GM12891 (cell line): ENCODE measurements at places on chromosomes 2 and 18.

- no peak for DNase-seq
Measured at GRCh38 chr2:239465017-239466001, 64.5 kb upstream of the HDAC4 start.

- DNase-seq: no peak
Measured at GRCh38 chr18:49565612-49566011, 3.8 kb downstream of the LIPG start.

DNA sequence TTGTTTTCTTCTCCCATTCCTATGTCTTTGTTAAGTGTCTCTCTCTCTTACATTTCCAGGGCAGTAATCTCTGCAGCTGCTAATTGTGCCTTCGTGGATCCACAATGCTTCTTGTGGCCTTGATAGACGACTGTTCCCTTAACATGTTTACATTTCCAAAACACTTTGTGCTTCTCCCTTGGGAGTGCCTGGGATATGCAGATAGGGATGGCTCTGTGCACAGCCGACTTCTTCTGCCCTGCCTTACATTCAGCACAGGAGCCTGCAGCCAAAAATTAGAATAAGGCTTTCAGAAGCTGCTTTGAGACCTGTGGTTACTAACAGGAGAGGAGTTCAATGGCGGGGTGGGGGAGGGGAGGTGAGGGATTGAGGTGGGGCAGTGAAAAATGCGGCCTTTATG, 328.9 kb downstream of the TDRD15 start:
- no peak for DNase-seq

DNA sequence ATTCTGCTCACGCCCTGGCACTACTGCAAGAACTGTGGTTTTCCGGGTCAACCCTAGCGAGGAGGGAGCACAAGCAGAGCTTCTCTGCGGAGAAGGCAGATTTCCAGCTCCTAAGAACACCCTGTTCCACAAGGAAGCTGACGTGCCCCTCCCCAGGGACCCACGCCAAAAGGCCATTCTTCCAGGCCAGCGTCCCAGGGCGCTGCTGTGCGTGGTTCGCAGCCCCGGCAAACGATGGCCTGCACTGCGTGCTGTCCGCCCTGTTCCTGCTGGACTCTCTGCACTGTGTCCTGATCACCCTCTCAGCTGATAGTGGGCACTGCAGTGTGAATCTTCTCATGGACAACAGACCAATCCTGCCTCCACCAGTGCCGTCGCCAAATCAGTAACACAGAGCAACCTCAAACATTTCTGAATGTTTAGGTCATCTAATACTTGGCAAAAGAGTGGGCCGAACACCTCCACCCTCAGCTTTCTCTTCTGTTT, 49.1 kb downstream of the ADI1 start:
- DNase-seq: no peak

DNA sequence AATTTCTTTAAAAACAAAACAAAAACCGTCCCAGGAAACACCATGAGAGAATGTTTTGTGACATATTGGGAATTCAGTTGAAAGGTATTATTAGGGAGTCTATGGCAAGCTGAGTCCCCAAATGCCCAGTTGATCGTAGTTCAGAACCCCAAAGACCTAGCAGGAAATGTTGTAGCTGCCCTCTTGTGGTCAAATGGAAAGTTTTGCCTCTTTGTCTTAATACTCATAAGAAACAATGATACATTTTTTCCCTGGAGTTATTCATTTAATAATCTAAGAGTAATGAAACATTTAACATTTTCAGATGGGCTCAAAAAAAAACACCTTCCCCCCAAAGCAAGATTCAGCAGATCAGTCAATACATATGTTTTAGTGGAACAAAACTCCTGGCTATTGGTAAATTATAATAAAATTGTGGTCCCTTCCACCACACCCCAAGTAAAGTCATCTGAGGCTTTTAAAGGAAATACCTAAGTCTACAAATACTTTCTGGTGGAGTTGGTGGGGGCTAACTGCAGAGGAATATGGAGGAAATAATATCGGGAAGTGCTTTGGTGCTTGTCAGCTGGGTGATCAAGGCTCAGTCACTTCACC, 37.8 kb upstream of the EFEMP1 start:
- peak; percentile 2 for DNase-seq

GRCh38 chr2:29336341-29337241, 221.4 kb downstream of the CLIP4 start:
- DNase-seq: no peak

GRCh38 chr18:44904768-44905167, 224.1 kb downstream of the SETBP1 start:
- DNase-seq: no peak

DNA sequence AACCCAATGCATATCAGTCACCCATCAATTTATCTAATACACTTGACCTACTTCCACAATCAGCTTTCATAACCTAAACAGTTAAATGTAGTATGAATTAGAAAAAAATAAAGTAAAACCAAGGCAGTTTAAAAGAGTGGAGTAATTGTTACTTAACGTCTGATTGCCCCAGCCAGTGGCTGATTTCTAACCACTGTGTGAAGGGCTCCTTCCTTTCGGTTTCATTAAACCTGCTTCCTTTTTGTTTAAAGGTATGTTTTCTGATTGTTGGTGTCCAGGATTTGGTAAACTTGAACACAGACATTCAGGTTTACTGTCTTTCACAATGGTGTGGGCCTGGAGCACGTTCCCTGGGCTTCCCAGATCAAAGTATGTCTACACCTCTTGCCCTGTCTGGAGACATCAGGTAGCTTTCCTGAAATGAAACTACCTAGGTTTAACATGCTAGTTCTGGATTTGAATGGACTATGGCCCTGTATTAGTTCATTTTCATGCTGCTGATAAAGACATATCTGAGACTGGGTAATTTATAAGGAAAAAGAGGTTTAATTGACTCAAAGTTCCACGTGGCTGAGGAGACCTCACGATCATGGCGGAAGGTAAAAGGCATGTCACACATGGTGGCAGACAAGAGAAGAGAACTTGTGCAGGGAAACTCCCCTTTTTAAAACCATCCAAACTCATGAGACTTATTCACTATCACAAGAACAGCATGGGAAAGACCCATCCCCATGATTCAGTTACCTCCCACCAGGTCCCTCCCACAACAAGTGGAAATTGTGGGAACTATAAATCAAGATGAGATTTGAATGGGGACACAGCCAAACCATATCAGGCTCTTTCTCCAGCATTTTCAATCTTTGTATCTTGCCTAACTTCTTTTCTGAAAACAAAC, 605.2 kb upstream of the ID2 start:
- DNase-seq: no peak

DNA sequence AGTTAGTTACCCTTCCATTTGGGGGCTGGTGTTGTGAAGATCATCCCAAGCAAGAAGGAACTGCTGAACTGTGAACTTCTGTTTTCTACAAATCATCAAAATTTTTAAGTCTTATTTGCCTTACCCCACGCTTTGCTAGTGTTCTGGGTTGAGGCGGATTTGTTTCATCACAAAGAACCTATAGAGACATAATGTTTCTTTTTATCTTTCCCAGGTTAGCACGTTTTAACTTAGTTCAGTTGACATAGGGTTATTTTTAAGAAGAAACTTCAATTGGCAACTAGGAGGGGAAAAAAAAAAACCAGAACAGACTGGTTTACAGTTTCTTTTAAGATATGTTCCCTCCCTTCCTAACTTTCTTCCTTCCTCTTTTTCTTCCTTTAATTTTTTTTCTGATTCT, 31.1 kb upstream of the CERS6 start:
- DNase-seq: no peak

GRCh38 chr2:55050100-55050994, at the start of gene RTN4:
TSS of gene RTN4 (minus strand) at chr2:55050451. CDS start at chr2:55050300, 151 bp downstream.
- peak; percentile 81 for DNase-seq

DNA sequence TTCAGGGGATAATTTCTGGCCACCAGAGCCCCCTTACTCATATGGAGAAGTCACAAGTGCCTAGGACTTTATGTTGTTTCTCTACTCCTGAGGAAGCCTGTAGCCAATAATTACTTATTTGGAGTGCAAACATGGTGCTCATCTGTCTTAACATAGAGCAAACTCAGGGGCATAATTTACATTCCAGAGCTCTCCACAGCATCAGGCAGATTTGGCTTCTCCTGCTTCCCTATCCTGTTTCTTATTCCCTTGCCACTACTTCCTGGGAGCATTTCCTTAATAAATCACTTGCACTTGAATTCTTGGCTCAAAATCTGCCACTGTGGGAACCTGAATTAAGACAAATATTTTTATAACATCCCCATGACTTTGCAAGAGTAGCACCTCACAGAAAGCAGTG, 960.9 kb downstream of the SOCS6 start:
- no peak for DNase-seq
